ENCODE measurements at places on chromosomes 3 and 15. TPM values are rescaled to one million over a fixed set of nuclear protein-coding genes. Genes with fewer than 3 reads are reported as not detected.

Gene ANKUB1
- not detected for total RNA-seq

DNA sequence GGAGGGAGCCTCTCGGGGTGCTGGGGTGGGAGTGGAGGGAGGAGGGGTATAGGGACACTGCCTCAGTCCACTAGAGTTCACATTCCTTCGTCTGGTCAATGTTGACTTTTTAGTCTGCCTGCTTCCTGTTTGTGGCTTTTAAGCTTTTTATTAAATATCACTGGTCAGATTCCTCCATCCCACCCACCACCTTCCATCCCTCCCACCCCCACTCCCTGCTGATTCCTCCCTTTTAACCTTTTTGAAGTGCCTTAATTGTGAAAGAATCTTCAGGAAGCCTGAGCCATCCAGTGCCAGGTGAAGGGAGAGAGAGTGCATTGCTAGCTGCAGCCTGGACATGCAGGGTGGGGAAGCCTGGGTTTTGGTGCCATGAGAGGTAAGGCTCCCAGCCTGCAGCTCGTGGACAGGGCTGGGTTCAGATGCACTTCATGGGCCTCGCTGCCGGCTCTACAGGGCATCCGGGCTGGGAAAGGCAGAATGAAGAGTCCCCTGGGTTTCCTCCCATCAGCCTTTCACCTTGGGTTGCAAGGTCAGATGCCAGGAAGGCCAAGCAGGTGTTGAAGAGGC lies 105.9 kb downstream of the DNAJB8 start:
- no peaks in the 10 kb centered on the region for H3K4me1 ChIP-seq
- H3K27ac ChIP-seq = no peak overlapping the region
- no peak overlapping the region for H3K4me3 ChIP-seq
- H3K27me3 ChIP-seq = no peaks in the 10 kb centered on the region

DNA sequence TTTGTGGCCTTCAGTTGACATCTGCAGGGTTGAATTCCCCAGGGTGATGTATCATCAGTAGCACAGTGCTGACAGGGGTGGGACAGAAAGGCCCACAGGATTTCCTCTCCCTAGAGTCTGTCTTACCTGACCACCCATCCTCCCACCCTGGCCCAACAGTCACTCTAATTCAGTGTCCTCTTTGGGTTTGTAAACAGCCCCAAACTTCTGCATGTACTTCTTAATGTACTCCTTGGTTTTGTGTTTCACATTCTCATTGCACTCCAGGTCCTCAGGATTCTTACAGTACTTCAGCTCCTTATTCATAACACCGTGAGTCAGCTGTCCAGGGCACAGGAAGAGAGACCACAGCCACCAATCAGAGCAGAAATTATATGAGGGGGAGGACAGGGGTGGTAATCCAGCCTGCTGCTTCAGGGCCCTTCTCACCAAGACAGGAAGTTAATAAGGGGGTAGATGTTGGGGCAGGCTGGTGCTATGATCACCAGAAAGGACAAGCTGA lies 37.5 kb downstream of the NBEAL2 start:
- no peak overlapping the region for H3K4me3 ChIP-seq
- H3K27ac ChIP-seq = no peak overlapping the region
- H3K4me1 ChIP-seq = peaks cover 22% of the 10 kb centered on the region
- DNase-seq = no peak
- no peaks in the 10 kb centered on the region for H3K27me3 ChIP-seq

- no peaks in the 10 kb centered on the region for H3K4me1 ChIP-seq
- no peak overlapping the region for H3K4me3 ChIP-seq
- H3K27me3 ChIP-seq = no peaks in the 10 kb centered on the region
- H3K36me3 ChIP-seq = no peaks in the 10 kb centered on the region
- no peak for DNase-seq
These were observed 32.2 kb upstream of the SNRK start for GRCh38 chr3:43254125-43254524.

GRCh38 chr3:48966876-48967361 lies 23.1 kb upstream of the P4HTM start:
- H3K27ac ChIP-seq = no peak overlapping the region
- no peak for DNase-seq
- H3K4me3 ChIP-seq = no peak overlapping the region
- peaks cover 27% of the 10 kb centered on the region for H3K36me3 ChIP-seq

DNA sequence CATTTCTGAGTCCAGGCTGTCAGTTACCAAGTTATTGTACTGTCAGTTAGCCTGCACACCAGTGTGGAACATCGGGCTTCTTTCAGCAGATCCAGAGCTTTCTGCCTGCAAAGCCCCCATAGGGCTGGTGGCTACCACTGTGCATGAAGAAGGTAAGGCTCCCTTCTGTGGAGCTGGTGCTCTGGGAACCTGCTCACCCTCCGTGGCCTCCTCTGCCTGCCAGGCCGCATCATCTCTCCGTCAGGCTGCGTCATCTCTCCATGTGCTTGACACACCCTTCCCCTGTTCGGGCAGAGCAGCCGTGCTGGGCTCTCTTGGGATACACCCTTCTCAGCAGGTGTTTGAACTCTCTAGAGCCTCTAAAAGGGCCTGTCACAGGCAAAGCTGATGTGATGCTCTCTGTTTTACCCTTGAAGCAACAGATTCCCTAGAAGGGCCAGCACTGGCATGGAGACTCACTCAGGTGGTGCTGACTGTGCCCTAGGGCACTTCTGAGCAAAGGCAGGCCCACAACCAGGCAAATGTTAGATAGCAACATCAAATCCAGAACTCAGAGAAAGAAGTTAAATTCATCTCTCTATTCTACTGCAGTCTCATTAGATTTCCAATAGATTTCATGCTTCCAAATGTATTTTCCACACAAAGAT lies 261.1 kb downstream of the EPHB1 start:
- no peaks in the 10 kb centered on the region for H3K27me3 ChIP-seq
- H3K4me3 ChIP-seq = no peak overlapping the region
- H3K36me3 ChIP-seq = no peaks in the 10 kb centered on the region
- no peak for DNase-seq

Gene KLHL6
- total RNA-seq = 1.0 TPM

- H3K36me3 ChIP-seq = no peaks in the 10 kb centered on the region
- H3K27ac ChIP-seq = no peak overlapping the region
- H3K27me3 ChIP-seq = no peaks in the 10 kb centered on the region
- DNase-seq = no peak
- no peaks in the 10 kb centered on the region for H3K4me1 ChIP-seq
- H3K4me3 ChIP-seq = no peak overlapping the region
These were observed 81.7 kb downstream of the WNT5A start for GRCh38 chr3:55405436-55405835.

Measured in thyroid gland (tissue), 4 donors.